WTC11 (cell line): ENCODE measurements at places on chromosomes 1 and 21.

DNA sequence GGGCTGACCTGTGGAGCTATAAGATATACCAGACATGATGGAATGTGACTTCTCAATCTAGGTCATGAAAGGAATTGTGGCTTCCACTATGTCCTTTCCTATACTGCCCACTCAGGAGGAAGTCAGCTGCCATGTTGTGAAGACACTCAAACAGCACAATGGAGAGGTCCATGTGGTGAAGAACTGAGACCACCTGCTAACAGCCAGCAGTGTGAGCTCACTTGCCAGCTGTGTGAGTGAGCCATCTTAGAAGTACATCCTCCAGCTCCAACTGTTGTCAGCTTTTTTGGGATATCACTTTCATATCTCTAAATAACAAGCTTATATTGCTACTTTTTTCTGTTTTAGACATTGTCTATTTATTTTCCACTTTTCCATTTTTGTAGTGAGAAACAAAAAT is 29.7 kb downstream of the OLFML3 start:
- DNase-seq: no peak

DNA sequence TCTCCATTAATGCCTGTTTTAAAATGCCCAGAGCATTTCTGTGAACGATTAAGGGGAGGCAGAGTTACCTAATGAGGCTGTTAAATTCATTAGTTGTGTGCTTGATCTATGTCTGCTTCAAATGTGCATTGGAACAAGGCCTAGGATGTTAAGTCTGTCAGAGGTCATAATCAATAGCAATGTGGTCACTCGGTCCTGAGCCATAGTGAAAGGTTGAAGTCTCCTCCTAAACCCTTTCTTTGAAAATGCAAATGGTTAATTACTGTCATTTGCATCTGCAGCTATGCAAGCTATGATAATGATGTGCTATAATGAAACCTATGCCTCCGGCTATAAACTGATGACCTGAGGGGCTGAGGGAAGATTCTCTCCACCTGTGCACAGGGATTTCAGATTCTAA is 114.2 kb upstream of the NR5A2 start:
- DNase-seq: no peak

DNA sequence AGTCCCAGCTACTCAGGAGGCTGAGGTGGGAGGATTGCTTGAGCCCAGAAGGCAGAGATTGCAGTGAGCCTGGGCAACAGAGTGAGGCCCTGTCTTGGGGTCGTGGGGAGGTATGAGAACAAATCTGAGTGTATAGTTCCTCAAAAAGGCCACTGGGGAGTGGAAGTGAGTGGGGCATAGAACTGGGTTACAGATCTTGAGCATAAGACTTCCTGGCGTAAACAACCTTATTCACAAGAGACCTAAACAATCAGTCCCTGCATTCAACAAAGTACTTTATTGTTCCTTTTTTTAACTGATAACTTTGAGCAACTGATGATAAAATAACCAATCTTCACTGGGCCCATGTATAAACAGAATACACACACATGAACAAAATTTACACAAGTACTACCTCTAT is 72.7 kb upstream of the MUTYH start:
- DNase-seq: no peak

DNA sequence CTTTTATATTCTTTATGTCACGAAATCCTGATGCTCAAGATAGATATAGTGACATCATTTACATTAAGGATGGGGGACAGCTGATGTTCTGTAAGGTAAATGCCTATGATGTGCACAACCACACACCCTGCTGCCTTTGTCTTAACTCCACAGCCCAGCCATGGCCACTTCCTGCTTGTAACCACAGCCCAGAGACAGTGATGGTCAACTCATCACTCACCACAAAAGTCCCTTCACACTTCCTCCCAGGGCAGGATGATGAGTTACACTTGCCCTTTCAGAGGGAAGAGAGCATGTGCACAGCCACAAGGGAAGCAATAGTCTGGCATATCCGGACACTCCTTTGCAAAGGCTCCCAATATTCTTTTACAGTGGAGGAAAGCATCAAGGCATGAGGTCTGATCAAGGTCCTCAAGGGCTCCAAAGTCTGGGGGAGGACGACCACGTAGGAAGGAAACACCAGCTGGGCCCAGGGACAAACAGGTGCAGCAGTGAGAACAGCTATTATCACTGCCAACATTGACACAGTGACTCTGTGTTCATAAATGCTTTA is 53.8 kb downstream of the PLPP3 start:
- no peak for DNase-seq

DNA sequence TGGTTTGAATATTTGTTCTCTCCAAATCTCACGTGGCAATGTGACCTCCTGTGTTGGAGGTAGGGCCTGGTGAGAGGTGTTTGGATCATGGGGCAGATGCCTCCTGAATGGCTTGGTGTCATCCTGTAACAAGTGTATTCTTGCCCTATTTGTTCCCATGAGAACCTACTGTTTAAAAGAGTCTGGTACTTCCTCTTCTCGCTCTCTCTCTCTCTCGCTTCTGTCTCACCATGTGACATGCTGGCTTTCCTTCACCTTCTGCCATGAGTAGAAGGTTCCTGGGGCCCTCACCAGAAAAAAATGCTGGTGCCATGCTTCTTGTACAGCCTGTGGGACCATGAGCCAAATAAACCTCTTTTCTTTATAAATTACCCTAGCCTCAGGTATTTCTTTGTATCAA is 8.4 kb upstream of the PAXBP1 start:
- no peak for DNase-seq

GRCh38 chr1:54995835-54996234 is 2.9 kb upstream of the BSND start:
- DNase-seq: no peak

DNA sequence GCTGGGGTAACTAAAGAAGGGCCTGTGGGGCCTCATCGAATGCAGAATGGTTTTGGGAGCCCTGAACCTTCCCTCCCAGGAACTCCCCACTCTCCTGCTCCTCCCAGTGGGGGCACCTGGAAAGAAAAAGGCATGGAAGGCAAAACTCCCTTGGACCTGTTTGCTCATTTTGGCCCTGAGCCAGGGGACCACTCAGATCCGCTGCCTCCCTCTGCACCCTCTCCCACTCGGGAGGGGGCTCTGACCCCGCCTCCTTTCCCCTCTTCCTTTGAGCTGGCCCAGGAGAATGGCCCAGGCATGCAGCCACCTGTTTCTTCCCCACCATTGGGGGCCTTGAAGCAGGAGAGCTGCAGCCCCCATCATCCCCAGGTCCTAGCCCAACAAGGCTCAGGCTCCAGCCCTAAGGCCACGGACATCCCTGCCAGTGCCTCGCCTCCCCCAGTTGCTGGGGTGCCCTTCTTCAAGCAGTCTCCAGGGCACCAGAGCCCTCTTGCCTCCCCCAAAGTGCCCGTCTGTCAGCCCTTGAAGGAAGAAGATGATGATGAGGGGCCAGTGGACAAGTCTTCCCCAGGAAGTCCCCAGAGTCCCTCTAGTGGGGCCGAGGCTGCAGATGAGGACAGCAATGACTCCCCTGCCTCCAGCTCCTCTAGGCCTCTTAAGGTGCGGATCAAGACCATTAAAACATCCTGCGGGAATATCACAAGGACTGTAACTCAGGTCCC is 4.7 kb downstream of the ZNF687 start:
- no peak for DNase-seq

- DNase-seq: no peak
These were observed 77.6 kb downstream of the CLIC4 start for GRCh38 chr1:24822887-24823286.

DNA sequence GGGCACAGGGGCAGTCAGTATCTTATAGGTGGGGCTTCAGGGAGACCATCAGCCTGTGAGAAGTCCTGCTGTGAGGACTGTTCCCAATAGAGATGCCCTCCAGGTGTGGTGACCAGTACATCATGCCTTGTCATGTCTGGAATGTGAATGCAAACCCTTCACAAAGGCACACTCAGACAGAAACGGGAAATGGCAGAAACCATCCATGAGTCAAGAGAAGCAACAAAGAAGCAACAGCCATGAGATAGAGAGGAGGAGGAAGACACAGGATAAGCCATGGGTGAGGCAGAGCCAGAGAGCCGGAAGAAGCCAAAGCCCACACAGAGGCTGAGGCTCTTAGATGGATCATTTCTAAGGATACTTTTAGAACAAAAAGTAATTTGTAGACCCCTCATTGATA is 20.1 kb upstream of the ZP4 start:
- no peak for DNase-seq

- DNase-seq: no peak
These were observed 926.6 kb downstream of the LTN1 start for GRCh38 chr21:28066076-28066475.

DNA sequence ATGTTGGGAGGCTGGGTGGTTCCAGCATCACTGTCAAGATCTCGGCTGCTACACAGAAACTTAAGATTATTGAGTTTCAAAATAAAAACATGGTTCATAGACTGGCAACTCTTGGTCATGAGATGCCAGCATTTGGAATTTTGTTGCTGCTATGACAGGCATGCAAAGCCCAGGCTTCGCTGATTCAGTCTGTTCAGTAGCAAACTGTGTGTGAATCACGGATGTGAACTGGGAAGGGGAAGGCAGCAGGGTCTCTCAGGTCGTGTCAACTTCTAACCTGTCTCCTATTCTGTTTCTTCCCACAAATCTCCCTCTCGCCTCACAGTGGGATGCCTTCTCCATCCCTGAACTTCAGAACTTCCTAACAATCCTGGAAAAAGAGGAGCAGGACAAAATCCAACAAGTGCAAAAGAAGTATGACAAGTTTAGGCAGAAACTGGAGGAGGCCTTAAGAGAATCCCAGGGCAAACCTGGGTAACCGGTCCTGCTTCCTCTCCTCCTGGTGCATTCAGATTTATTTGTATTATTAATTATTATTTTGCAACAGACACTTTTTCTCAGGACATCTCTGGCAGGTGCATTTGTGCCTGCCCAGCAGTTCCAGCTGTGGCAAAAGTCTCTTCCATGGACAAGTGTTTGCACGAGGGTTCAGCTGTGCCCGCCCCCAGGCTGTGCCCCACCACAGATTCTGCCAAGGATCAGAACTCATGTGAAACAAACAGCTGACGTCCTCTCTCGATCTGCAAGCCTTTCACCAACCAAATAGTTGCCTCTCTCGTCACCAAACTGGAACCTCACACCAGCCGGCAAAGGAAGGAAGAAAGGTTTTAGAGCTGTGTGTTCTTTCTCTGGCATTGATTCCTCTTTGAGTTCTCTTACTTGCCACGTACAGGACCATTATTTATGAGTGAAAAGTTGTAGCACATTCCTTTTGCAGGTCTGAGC is 25.5 kb downstream of the EIF2D start:
- no peak for DNase-seq

GRCh38 chr1:198794498-198794897 is 155.7 kb downstream of the PTPRC start:
- no peak for DNase-seq

GRCh38 chr21:33265664-33266049 is 510 bp upstream of the IL10RB start:
- DNase-seq: no peak

- DNase-seq: no peak
These were observed 28.8 kb upstream of the PTGFRN start for GRCh38 chr1:116880917-116881316.

GRCh38 chr1:162977944-162978568 is 91.1 kb upstream of the RGS4 start:
- DNase-seq: no peak

DNA sequence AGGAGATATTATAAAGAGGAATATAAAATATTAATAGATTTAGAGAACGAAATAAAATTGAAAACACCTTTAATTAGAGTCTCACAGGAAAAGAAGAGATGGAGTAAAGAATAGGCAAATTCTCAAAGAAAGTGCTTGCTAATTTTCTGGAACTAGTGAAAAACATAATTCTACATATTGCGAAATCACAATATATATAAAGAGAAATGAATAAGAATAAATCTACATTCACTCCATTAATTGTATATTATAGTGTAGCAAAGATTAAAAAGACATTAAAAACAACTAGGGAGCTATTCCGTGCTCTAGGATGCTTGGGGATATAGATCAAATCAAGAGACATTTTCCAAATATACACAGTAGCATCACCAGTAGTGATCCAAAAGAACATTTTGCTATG is 685.2 kb upstream of the NCAM2 start:
- DNase-seq: no peak

- DNase-seq: no peak
These were observed 684 bp downstream of the IFI16 start for GRCh38 chr1:159010391-159010790.

- DNase-seq: no peak
These were observed 9.4 kb downstream of the MECR start for GRCh38 chr1:29221296-29221695.

DNA sequence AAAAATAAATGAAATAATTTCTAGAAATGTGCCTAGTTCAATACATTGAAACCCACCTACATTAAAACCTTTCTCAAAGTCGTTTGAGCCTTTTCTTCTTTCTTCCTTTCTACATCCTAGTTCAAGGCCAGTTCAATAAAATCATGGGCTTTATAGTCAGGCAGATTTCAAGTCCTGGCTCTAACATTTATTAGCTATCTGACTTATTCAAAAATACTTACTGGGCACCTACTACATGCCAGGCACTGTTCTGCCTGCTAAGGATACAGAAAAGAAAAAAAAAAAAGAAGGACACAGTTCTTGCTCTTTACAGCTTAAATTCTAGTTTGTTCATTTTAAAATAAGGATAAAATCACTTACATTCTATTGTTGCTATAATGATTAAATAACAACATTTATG is 134.2 kb upstream of the FGGY start:
- DNase-seq: no peak

DNA sequence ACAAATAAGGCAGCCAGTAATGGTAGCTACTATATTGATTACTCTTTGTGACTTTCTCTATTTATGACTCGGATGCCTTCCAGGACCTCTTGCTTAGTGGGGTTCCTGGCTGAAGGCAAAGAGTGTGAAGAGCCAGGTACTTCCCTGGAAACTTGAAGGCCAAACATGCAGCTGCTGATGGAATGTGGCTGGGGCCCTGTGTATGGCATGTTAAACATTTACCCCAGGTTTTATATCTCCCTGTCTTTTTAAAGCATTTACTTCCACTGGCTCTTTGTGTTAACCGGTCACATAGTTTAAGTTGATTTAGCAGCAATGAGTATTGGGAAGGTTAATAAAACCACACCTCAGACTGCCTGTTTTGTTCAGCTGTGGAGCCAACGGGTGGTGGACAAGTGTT is 45.7 kb upstream of the PAXBP1 start:
- DNase-seq: no peak

DNA sequence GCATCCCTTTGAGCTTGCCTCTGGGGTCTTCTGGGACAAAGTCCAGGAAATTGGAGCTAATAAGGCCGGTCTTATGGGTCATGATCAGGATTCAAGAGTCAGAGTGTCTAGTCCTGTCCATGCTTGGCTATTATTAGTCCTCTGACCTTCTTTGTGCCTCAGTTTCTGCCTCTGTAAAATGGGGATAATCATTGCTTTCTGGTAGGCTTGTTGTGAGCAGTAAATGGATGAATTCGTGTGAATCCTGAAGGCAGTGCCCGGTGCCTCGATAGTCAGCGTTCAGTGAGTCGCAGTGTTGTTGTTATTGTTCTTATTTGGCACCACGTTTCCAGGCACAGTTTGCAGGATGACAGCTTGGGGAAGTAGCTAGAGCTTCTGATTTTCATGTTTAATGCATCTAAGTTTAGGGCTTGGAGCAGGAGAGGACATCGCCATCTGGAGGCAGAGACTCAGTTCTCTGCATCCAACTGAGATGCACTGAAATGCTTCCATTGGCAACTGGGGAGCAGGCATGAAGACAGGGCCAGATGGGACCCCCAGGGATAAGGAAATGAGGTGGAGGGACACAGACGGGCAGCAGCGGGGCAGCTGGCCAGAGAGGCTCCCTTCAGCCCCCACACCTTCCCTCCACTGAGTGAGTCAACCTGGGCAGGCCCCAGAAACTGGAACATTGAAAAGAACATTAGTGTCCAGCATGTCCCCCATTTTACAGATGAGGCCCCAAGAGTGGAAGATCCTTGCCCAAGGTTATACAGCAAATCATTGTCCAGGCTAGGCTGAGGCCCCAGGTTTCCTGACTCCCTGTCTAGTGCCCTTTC is 160.3 kb downstream of the PTPRU start:
- no peak for DNase-seq
